Chondrocyte (in vitro differentiated cells): ENCODE measurements at places on chromosomes 1 and 21.
A peak's percentile ranks its signal among the peaks of the same experiment; 100 is the strongest.

GRCh38 chr1:119838236-119838635 lies 27.0 kb upstream of the REG4 start:
- DNase-seq, result no peak
- H3K4me1 ChIP-seq, result no peaks in the 10 kb centered on the region
- H3K36me3 ChIP-seq, result no peaks in the 10 kb centered on the region
- no peak overlapping the region for H3K27ac ChIP-seq
- H3K4me3 ChIP-seq, result no peak overlapping the region

- peak overlapping the region; percentile 62 for H3K4me3 ChIP-seq
- peaks cover 25% of the 10 kb centered on the region for H3K4me1 ChIP-seq
- DNase-seq, result no peak
- H3K27me3 ChIP-seq, result no peaks in the 10 kb centered on the region
- H3K27ac ChIP-seq, result peak overlapping the region; percentile 84
Measured at GRCh38 chr1:236502579-236502971, 21.2 kb upstream of the LGALS8 start.

- H3K4me3 ChIP-seq, result no peak overlapping the region
- DNase-seq, result no peak
- no peaks in the 10 kb centered on the region for H3K27me3 ChIP-seq
- peaks cover 41% of the 10 kb centered on the region for H3K4me1 ChIP-seq
- no peaks in the 10 kb centered on the region for H3K36me3 ChIP-seq
Measured at GRCh38 chr1:197776351-197777105, 1.2 kb upstream of the DENND1B start.

DNA sequence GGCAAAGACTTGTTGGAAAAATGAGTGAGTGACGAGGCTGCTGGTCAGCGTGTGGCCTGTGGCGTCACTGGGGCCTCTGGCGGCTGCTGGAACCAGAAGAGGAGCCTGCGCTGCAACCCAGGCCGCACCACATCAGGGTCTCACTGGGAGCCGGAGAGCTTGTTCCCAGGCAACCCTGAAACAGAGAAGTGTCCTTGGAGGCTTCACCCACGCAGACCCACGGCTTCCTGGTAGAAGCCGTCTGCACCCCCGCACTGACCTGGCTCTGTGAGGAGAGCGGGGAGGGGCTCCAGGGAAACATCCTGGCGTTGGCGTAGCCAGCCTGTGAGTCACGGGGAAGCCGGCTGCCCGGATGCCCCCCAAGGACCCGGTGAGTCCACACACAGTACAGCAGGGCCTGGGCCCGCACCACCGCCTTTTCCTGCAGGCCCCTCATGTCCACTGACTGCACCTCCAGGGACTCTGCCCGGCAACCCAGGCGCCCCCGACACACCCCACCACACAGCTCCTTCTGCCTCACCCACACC lies 57.4 kb downstream of the COL6A1 start:
- H3K27ac ChIP-seq, result peak overlapping the region; percentile 96
- peak; percentile 95 for DNase-seq
- no peak overlapping the region for H3K4me3 ChIP-seq

DNA sequence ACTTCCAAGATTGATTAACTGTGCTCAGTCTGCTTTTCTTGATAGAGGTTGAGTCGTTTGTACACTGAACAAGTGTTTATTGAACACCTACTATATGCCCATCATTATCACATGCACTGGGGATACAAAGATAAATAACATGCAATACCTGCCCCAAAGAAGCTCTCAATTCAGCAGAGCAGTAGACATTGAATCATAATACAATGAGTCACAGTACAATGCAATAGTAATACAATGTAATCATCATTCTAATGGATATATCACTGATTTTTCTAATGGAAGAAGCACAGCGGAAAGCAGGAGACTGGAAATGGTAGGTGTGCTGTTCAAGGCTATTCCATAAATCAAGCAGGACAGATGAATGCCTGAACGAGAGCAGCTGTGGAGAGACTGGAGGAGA lies 3.7 kb upstream of the SEC16B start:
- H3K4me1 ChIP-seq, result peaks cover 21% of the 10 kb centered on the region
- H3K36me3 ChIP-seq, result peaks cover 6% of the 10 kb centered on the region
- H3K4me3 ChIP-seq, result no peak overlapping the region
- no peaks in the 10 kb centered on the region for H3K27me3 ChIP-seq
- DNase-seq, result no peak

- no peak overlapping the region for H3K27ac ChIP-seq
- H3K4me1 ChIP-seq, result peaks cover 11% of the 10 kb centered on the region
- peaks cover 3% of the 10 kb centered on the region for H3K27me3 ChIP-seq
- H3K4me3 ChIP-seq, result no peak overlapping the region
Measured at GRCh38 chr1:24540906-24541710, 14.8 kb upstream of the NCMAP start.

- no peaks in the 10 kb centered on the region for H3K36me3 ChIP-seq
- peaks cover 15% of the 10 kb centered on the region for H3K4me1 ChIP-seq
- peak overlapping the region; percentile 49 for H3K27ac ChIP-seq
- DNase-seq, result no peak
- no peaks in the 10 kb centered on the region for H3K27me3 ChIP-seq
Measured at GRCh38 chr1:117656202-117656641, 50.4 kb downstream of the TENT5C start.

GRCh38 chr21:37936010-37936785 lies 19.9 kb upstream of the KCNJ6 start:
- H3K4me1 ChIP-seq, result no peaks in the 10 kb centered on the region
- peaks cover 7% of the 10 kb centered on the region for H3K36me3 ChIP-seq
- H3K27me3 ChIP-seq, result peaks cover 6% of the 10 kb centered on the region

DNA sequence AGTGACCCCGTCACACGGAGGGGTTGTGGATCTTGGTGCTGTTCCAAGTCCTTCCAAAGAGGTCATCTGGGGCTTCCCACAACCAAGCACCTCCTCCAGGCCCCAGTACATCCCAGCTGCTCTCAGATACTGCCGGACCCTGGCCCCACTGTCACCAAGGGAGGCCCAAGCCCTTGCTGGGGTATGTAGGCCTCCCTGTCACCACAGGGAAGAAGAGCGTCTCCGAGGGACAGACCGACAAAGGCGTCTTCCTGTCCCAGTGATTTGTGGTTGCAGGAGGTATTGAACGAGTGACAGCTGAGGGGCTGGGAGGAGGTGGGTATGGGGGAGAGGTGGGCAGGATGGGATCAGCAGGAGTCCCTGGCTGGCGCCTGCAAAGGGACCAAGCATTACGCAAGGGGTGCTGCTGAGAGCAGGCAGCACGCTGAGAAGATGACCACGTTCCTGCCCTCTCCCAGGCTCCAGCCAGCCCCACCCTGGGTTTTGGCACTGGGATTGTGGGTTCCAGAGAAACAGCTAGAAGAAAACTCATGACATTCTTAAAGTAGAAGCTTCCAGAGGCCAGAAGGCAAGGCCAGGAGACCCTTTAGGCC lies 29.7 kb downstream of the LRP8 start:
- no peak overlapping the region for H3K4me3 ChIP-seq
- no peak for DNase-seq
- H3K36me3 ChIP-seq, result no peaks in the 10 kb centered on the region
- peaks cover 27% of the 10 kb centered on the region for H3K4me1 ChIP-seq
- no peak overlapping the region for H3K27ac ChIP-seq

- no peak overlapping the region for H3K4me3 ChIP-seq
- DNase-seq, result no peak
- no peaks in the 10 kb centered on the region for H3K36me3 ChIP-seq
- peaks cover 49% of the 10 kb centered on the region for H3K27me3 ChIP-seq
- H3K27ac ChIP-seq, result no peak overlapping the region
Measured at GRCh38 chr1:110085671-110086070, 15.2 kb upstream of the ALX3 start.

DNA sequence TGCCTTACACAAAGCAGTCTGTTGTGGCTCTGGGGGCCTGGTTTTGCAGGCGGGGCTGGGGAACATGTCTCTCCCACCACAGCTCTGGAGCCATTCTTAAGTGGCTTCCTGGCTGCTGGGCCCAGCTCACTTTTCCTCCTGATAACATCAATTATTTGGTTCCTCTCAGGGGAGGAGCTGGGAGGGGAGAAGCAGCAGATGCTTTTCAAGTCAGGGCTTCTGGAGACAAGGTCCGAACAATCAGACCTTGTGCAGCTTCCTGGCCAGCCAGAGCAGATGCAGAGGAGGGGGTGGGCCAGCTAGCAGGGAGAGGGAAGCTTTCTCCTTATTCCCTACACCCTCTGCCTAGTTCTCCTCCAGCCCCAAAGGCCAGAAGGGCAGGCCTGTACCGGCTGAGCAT lies 3.7 kb upstream of the PAQR6 start:
- H3K4me1 ChIP-seq, result no peaks in the 10 kb centered on the region
- no peaks in the 10 kb centered on the region for H3K27me3 ChIP-seq
- no peak overlapping the region for H3K4me3 ChIP-seq
- no peak for DNase-seq
- peaks cover 27% of the 10 kb centered on the region for H3K36me3 ChIP-seq

DNA sequence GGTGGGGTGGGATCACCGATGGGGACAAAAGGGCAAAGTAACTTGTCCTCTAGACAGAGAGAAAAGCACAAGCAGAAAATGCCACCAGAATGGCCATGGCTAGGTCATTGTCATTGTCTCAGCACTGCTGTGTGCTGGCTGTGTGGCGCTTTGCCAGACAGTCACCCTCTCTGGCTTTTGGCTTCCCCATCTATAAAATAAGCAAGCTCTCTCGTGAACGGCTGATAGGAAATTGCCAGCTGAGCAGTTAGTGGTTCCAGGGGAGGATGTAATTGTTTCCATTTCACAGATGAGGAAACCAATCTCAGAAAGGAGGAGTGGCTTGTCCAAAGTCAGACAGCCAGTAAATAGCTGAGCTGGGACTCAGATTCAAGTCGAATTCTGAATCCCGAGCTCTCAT lies 32.5 kb downstream of the PADI2 start:
- peaks cover 8% of the 10 kb centered on the region for H3K4me1 ChIP-seq
- H3K36me3 ChIP-seq, result peaks cover 3% of the 10 kb centered on the region
- no peak overlapping the region for H3K4me3 ChIP-seq
- H3K27me3 ChIP-seq, result peaks cover 3% of the 10 kb centered on the region
- H3K27ac ChIP-seq, result no peak overlapping the region

DNA sequence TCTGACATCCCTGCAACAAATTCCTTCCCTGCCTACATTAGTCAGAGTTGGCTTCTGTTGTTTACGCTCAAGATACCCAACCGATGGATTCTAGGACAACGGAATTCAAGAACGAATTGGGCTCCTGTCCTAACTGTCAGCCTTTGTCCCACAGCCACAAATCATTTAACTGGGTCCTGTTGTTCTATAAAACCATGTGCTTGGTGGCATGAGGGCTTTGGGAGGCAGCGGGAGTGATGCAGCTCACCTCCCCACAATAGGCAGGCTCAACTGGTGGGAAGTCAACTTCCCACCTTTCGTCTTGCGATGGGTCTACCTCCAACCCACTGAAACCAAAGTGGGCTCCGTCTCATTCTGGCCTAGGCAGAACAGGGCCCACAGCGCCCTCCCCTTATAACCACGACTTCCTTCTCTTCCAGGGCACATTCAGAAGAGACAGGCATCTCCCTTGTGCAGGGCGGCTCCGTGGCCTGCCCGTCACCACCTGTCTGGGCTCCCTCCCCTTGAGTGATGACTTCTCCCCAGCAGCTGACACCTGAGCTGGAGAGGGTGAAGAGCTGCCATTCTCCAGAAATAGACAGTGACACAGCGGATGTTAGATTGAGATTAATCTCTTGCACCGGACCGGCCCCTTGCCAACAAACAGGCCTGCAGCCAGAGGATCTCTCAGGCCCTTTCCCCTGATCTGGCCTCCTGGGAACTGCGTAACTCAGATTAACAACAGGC lies 26.5 kb downstream of the LRRC38 start:
- no peak overlapping the region for H3K27ac ChIP-seq
- H3K4me1 ChIP-seq, result no peaks in the 10 kb centered on the region
- no peak for DNase-seq
- H3K36me3 ChIP-seq, result no peaks in the 10 kb centered on the region

- H3K36me3 ChIP-seq, result no peaks in the 10 kb centered on the region
- H3K27me3 ChIP-seq, result no peaks in the 10 kb centered on the region
- H3K27ac ChIP-seq, result no peak overlapping the region
- H3K4me3 ChIP-seq, result no peak overlapping the region
- peaks cover 4% of the 10 kb centered on the region for H3K4me1 ChIP-seq
- DNase-seq, result no peak
Measured at GRCh38 chr1:62870148-62870547, 86.2 kb downstream of the ATG4C start.

DNA sequence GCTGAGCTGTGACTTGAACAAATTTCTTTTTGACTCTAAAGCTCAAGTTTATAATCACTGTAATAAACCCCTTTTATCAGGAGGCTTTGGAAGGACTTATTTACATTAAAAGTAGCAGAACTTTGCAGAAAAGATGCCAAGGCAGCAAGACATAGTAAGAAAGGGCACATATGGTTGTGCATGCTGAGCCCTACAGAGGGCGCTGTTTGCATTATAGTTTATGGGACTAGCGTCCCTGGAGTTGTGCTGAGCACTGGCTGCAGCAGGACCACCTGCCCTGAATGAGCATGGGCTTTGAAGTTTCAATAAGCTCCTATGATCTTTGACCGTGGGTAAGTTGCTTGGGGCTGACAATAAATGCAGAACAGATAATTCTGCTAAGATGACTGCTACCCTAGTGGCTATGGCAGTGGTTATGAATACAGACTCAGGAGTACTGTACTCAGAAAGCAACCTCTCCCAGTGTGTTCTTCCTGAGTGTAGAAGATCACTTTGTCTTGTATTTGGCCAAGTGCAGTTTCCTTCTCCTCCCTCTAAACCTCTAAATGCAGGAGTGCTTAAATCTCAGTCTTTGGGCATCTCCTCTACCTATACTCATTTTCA lies 45.4 kb upstream of the USP1 start:
- no peak overlapping the region for H3K27ac ChIP-seq
- H3K4me1 ChIP-seq, result peaks cover under 1% of the 10 kb centered on the region
- no peak for DNase-seq
- H3K27me3 ChIP-seq, result peaks cover 2% of the 10 kb centered on the region

GRCh38 chr1:230717251-230717650 lies 3.3 kb upstream of the AGT start:
- DNase-seq, result no peak
- no peak overlapping the region for H3K27ac ChIP-seq
- peaks cover 36% of the 10 kb centered on the region for H3K4me1 ChIP-seq
- H3K36me3 ChIP-seq, result peaks cover 6% of the 10 kb centered on the region
- no peaks in the 10 kb centered on the region for H3K27me3 ChIP-seq

DNA sequence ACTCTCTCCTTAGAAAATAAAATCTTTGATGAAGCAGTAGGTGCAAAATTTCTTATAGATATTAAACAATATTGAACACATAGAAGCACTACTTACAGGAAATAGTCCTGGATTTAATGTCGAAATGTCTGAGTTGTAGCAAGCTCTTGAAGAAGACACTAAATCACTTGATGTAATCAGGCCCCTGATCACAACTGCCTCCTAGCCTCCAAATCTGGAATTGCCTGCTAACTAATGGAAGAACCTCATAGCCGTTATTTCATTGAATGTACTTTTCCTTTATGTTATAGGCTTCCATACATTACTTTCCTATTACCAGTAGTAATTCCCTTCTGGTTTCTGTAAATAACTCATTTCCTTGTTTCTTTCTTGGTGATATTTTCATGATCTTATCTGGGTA lies 675.7 kb upstream of the CHRM3 start:
- H3K27ac ChIP-seq, result no peak overlapping the region
- no peak overlapping the region for H3K4me3 ChIP-seq
- H3K27me3 ChIP-seq, result no peaks in the 10 kb centered on the region
- DNase-seq, result no peak
- no peaks in the 10 kb centered on the region for H3K4me1 ChIP-seq

DNA sequence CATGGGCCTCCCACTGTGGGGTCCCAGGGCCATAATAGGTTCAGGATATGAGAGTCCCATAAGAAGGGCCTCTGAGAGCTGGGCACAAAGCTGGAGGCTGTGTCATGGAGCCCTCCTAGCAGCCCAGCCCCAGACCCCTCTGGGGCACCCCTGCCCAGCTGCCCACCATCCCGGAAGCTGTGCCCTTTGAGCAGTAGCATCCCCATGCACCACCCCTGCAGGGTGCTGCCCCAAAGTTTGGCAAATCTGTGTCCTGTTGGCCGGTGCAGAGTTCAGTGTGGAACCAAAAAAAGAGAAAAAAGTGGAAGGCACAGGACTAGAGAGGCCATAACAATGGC lies 17.6 kb downstream of the TNNT2 start:
- no peaks in the 10 kb centered on the region for H3K36me3 ChIP-seq
- H3K4me1 ChIP-seq, result peaks cover 12% of the 10 kb centered on the region
- no peak overlapping the region for H3K27ac ChIP-seq
- DNase-seq, result peak; percentile 66
